Caki2 (cell line): ENCODE measurements at places on chromosomes 7 and 10. TPM values are rescaled to one million over a fixed set of nuclear protein-coding genes. Genes with fewer than 3 reads are reported as not detected.

Gene ACTA2
- total RNA-seq = 41.7 and 49.7 TPM in 2 replicates

Gene CRHR2
- total RNA-seq = not detected in 2 replicates

Gene PTPRZ1
- total RNA-seq = not detected in 2 replicates

Gene SHH
- 8.7 and 18.5 TPM in 2 replicates for total RNA-seq

Gene SPDYE2
- not detected in 2 replicates for total RNA-seq

DNA sequence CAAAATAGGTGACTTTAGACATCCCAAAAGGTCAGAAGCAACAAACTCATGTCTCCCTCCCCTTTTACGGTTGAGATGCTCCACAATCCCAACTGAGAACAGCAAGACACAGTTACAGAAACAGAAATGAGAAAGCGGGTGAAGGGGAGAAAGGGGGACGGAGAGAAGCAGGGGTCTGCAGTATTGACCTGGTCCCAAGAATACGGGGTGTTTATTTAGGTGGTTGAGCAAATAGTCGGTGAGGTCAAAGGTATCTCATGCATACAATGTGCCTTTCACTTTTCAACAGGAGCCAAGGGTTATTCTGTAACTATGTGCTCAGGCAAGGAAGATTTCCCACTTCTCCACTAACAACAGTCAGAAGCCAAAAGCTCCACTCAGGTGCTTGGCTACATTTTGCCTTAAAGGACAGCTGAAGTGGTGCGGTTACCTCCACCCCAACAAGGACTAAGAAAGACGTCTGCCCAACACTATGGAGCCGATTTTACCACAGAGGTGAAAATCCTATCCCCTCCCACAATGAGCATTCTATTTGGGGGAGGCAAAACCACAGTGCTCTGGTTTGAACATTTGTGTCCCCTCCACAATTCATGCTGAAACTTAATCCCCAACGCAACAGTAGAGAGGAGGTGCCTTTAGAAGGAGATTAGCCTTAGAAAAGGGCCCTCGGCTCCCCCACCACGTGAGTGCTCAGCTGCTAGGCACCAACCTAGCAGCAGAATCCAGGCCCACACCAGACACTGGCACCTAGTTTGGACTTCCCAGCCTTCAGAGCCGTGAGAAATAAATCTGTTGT is 77.9 kb downstream of the PARD3 start:
- DNase-seq = peak; percentile 56

- no peak for DNase-seq
Observed at GRCh38 chr7:94556028-94556427, 46.4 kb downstream of the CASD1 start.

GRCh38 chr7:36400036-36400435 is 10.4 kb downstream of the ANLN start:
- no peak for DNase-seq

GRCh38 chr10:30759423-30759822 is 129.9 kb upstream of the LYZL2 start:
- no peak for DNase-seq

DNA sequence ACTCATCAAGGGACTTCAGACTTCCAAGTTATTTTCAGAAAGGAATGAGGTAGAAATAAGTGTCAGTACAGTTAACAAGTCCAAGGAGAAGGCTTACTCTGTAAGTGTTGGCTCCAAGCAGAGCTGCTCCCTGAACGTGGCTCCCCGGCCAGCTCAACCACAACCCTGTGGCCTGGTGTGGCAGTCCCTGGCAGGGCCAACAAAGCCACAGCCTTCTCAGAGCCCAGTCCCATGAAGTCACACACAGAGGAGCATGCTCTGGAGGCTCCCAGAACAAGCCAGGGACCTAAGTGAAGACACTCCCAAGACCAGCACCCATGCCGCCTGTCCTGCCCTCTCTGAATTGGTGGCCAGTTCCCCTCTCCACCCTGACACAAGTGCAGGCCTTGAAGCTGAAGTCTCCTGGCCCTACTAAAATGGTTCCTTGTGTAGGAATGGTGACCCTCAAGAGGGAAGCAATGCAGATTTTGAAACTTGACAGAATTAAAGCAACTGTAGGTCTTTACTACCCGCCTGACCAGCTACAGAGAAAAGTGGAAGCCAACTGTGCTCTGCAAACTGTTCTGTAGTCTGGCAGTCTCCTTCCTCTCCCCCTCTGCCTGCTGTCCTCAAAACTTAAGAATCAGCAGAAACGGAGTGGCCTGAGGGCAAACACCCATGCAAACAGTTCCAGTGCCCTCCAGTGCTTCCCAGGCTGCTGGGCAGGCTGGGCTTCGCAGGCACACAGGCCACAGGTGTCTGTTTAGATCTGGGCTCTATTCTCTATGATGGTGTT is 51.1 kb downstream of the NOD1 start:
- DNase-seq = no peak

DNA sequence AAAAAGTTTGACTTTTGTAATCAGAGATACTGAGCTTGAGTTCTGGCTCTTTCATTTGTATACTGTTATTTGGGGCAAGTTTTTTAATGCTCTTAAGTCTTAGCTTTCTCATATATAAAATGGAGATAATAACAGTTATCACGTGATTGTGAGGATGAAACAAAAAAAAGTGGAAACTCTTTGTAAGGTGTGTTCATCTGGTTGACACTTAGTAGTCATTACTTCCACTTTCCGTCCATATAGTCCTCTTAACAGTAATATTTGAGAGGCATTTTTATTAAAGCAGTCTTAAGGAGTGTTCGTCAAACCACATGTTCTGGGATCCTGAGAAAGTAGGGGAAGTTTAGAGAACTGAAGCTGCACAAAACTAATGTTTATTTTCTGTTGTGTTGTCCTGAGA is 65.6 kb downstream of the PTEN start:
- DNase-seq = no peak

DNA sequence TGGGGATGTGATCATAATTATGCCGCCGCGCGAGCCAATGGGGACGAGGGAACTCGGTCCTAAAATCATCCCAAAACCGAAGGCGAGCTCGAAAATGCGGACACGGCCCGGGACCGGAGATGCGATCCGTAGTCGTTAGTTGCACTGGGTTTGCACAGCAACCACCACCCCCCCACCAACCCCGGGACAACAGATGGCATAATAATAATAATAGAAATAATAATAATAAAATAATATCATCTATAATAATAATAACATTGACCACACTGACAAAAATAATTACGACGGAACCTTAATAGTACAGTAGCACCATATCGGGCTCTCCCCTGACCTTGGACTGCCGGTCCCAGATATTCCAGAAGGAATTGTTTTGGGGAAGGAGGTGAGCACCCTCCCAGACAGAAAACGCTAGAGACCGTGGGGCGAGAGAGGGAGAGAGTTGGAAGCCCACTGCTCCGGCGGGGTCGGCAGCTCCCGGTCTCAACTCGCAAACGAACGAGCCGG is 1.1 kb upstream of the EMX2 start:
- no peak for DNase-seq

GRCh38 chr10:49614242-49615198 is 683 bp downstream of the CHAT start:
- DNase-seq = no peak

DNA sequence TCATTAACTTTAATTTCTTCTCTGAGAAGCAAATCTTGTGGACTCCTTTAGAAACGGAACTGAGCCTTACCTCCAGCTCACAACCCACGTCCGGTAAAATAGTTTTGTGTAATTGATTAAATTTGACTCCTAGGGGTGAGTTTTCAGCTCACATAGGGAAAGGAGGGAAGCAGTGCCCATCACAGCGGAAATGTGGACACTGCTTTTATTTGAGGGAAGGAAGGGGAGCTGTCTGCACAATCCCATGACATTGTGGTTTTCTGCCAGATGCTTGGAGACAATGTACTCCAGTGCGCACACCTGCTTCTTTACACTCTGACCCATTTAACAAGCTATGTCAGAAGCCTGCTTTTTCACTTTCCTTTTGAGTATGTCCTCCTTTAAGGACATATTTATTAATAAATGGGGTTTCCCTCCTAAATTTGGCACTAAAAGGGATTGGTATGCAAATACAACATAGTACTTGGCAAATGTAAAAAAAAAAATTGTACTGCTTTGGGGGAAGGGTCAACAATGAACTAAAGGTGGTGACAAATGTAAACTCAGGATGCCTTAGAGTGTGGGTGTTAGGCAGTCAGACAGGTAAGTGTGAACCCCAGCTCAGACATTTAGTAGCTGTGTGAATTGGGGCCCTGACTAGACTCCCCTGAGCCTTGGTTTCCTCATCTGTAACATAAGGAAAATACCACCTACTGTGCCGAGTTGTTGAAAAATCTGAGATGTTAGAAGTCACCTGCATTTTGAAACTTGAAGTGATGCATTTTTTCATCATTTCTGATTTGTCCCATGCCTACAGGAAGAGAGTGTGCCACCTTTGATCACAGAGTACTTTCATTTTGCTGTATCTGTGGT is 90.2 kb upstream of the KLF6 start:
- no peak for DNase-seq
